ENCODE measurements at places on chromosomes 6 and 20. TPM values are rescaled to one million over a fixed set of nuclear protein-coding genes. Genes with fewer than 3 reads are reported as not detected.

Gene SLC24A3
- total RNA-seq, result 5.5 TPM

Gene CCDC170
- 0.92 TPM for total RNA-seq

Gene SH3BGRL2
- 68.5 TPM for total RNA-seq

Gene CD93
- total RNA-seq, result 63.5 TPM

Gene TFAP2D
- not detected for total RNA-seq

Gene RBBP9
- 11.0 TPM for total RNA-seq

Gene RNF144B
- 1.7 TPM for total RNA-seq

Gene UNC5CL
- total RNA-seq, result 2.3 TPM

DNA sequence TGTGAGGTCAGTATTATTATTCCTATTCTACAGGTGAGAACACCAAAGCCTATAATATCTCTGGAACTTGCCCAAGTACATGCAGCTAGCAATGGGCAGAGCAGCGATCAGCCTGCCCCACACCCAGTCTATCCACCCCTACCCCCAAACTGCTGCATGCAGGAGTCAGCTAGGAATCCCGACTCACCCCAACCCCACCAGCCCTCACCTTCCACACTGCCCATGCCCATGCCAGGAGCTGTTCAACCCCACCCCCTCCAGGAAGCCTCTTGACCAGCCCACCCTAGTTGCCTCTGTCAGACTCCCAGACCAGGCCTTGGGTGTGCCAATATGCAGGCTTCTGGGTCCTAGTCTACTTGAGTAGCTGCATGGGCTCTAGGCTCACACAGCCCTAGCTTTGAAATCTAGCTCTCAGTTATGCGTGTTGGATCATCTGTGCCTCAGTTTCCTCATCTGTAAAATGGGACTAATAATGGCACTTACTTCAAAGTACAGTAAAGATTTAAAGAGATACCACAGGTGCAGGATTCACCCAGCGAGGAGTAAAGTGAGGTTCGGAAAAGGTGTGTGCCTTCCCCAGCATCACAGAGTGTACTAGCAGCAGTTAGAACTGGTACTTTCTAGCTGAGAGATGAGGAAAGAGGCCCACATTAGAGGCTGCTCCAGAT lies 173.2 kb downstream of the VEGFA start:
- no peak overlapping the region for H3K27ac ChIP-seq
- DNase-seq, result no peak
- H3K4me3 ChIP-seq, result no peak overlapping the region
- H3K4me1 ChIP-seq, result no peaks in the 10 kb centered on the region
- no peaks in the 10 kb centered on the region for H3K36me3 ChIP-seq

GRCh38 chr6:128029826-128030225 lies 129.0 kb upstream of the THEMIS start:
- H3K27ac ChIP-seq, result no peak overlapping the region
- no peaks in the 10 kb centered on the region for H3K27me3 ChIP-seq
- DNase-seq, result no peak

DNA sequence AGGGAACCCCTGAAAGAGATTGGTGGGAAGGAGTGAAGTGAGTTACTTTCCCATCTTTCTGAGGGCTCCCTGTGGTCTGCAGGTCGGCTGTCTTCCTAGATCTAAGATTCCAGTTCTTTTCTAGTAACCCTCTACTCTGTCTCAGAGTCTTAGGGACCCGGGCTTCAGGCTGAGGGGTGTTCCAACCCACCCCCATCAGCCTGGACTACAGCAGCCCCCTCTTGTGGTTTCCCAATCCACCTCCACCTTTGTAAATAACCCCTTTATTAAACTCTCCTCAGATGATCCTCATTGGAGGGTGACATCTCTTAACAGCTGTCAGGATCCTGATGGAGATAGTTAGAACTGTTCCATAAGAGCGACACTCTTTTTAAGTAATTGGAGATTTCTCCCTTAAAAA lies 300.4 kb downstream of the LRFN2 start:
- no peaks in the 10 kb centered on the region for H3K36me3 ChIP-seq
- H3K4me3 ChIP-seq, result no peak overlapping the region
- no peak overlapping the region for H3K27ac ChIP-seq
- DNase-seq, result no peak
- no peaks in the 10 kb centered on the region for H3K4me1 ChIP-seq

- H3K27ac ChIP-seq, result no peak overlapping the region
- no peaks in the 10 kb centered on the region for H3K4me1 ChIP-seq
- no peak for DNase-seq
- no peaks in the 10 kb centered on the region for H3K27me3 ChIP-seq
Observed at GRCh38 chr6:131205481-131206244, 70.4 kb downstream of the AKAP7 start.

- no peaks in the 10 kb centered on the region for H3K36me3 ChIP-seq
- DNase-seq, result no peak
- H3K27me3 ChIP-seq, result no peaks in the 10 kb centered on the region
- no peak overlapping the region for H3K4me3 ChIP-seq
Observed at GRCh38 chr20:33298391-33298790, 15.4 kb downstream of the BPIFB1 start.

- H3K4me1 ChIP-seq, result no peaks in the 10 kb centered on the region
- no peak overlapping the region for H3K4me3 ChIP-seq
- no peaks in the 10 kb centered on the region for H3K27me3 ChIP-seq
- no peak for DNase-seq
- no peak overlapping the region for H3K27ac ChIP-seq
Observed at GRCh38 chr6:13848522-13849150, 34.3 kb upstream of the MCUR1 start.

GRCh38 chr20:46931699-46932098 lies 37.1 kb downstream of the EYA2 start:
- peak; percentile 20 for DNase-seq
- H3K36me3 ChIP-seq, result no peaks in the 10 kb centered on the region
- H3K27ac ChIP-seq, result no peak overlapping the region
- no peak overlapping the region for H3K4me3 ChIP-seq

- H3K36me3 ChIP-seq, result peaks cover 82% of the 10 kb centered on the region
- H3K4me3 ChIP-seq, result no peak overlapping the region
- no peak for DNase-seq
- no peaks in the 10 kb centered on the region for H3K27me3 ChIP-seq
- no peak overlapping the region for H3K27ac ChIP-seq
- peaks cover 6% of the 10 kb centered on the region for H3K4me1 ChIP-seq
Observed at GRCh38 chr20:16368645-16369292, 204.5 kb downstream of the KIF16B start.

- H3K4me1 ChIP-seq, result no peaks in the 10 kb centered on the region
- H3K4me3 ChIP-seq, result no peak overlapping the region
- H3K36me3 ChIP-seq, result no peaks in the 10 kb centered on the region
- no peak for DNase-seq
Observed at GRCh38 chr6:45584127-45584526, 206.4 kb upstream of the SUPT3H start.

GRCh38 chr20:45181639-45182038 lies 6.9 kb downstream of the PI3 start:
- H3K27ac ChIP-seq, result no peak overlapping the region
- H3K4me1 ChIP-seq, result no peaks in the 10 kb centered on the region
- no peak overlapping the region for H3K4me3 ChIP-seq
- H3K27me3 ChIP-seq, result no peaks in the 10 kb centered on the region
- no peaks in the 10 kb centered on the region for H3K36me3 ChIP-seq
- no peak for DNase-seq

DNA sequence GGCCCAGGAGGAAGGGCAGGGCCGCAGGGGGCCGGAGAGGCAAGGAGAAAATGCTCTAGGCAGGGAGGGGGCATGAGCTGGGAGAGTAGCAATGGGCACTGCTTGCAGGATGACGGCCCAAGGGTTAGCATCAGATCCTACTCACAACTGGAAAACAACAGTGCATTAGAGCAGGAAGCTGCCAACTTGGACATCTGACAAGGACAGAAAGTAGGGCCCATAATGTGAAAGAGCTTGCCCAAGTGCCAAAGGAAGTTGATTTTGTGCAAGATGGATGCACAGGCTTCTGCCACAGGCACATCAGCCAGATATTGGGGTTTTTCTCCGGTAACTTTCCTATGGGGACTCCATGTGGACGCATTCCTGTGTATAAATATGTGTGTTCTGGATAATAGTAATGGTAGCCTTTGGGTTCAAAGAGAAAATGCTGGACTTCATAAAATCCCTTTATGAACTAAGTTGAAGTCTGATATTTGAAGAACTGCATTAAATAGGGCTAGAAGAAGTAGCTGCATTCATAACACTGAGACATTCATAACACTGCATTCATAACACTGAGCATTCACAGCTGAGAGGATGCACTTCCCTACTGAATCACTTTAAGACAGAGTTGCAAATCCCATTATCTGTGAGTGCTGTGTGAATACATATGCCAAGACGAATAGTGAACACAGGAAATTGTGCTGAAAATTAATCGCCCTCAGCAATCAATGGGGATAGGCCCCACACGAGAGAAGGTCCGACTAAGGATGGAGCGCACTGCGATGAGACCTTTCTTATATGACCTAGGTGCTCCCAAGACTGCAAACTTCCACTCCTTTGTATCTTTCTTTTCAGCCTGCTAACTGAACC lies 235.6 kb upstream of the PRDM1 start:
- no peak for DNase-seq
- H3K4me3 ChIP-seq, result no peak overlapping the region
- H3K36me3 ChIP-seq, result no peaks in the 10 kb centered on the region
- H3K4me1 ChIP-seq, result no peaks in the 10 kb centered on the region
- H3K27me3 ChIP-seq, result no peaks in the 10 kb centered on the region

- DNase-seq, result no peak
- no peak overlapping the region for H3K4me3 ChIP-seq
- no peaks in the 10 kb centered on the region for H3K27me3 ChIP-seq
- peak overlapping the region; percentile 80 for H3K27ac ChIP-seq
Observed at GRCh38 chr6:157226026-157226625, 97.2 kb downstream of the TMEM242 start.

- H3K27ac ChIP-seq, result peak overlapping the region; percentile 83
- peaks cover 10% of the 10 kb centered on the region for H3K36me3 ChIP-seq
- H3K4me1 ChIP-seq, result peaks cover 27% of the 10 kb centered on the region
Observed at GRCh38 chr20:44609006-44609515, 26.7 kb downstream of the PKIG start.

- H3K27ac ChIP-seq, result no peak overlapping the region
- DNase-seq, result no peak
- no peaks in the 10 kb centered on the region for H3K36me3 ChIP-seq
Observed at GRCh38 chr6:155335265-155335664, 21.0 kb upstream of the TFB1M start.

GRCh38 chr20:36434383-36434782 lies 106.9 kb upstream of the MYL9 start:
- no peak overlapping the region for H3K4me3 ChIP-seq
- no peak for DNase-seq
- no peak overlapping the region for H3K27ac ChIP-seq
- H3K27me3 ChIP-seq, result no peaks in the 10 kb centered on the region
- no peaks in the 10 kb centered on the region for H3K36me3 ChIP-seq
- H3K4me1 ChIP-seq, result no peaks in the 10 kb centered on the region

GRCh38 chr6:11675601-11676000 lies 103.0 kb downstream of the ADTRP start:
- no peaks in the 10 kb centered on the region for H3K36me3 ChIP-seq
- H3K27me3 ChIP-seq, result no peaks in the 10 kb centered on the region
- no peaks in the 10 kb centered on the region for H3K4me1 ChIP-seq
- no peak for DNase-seq

DNA sequence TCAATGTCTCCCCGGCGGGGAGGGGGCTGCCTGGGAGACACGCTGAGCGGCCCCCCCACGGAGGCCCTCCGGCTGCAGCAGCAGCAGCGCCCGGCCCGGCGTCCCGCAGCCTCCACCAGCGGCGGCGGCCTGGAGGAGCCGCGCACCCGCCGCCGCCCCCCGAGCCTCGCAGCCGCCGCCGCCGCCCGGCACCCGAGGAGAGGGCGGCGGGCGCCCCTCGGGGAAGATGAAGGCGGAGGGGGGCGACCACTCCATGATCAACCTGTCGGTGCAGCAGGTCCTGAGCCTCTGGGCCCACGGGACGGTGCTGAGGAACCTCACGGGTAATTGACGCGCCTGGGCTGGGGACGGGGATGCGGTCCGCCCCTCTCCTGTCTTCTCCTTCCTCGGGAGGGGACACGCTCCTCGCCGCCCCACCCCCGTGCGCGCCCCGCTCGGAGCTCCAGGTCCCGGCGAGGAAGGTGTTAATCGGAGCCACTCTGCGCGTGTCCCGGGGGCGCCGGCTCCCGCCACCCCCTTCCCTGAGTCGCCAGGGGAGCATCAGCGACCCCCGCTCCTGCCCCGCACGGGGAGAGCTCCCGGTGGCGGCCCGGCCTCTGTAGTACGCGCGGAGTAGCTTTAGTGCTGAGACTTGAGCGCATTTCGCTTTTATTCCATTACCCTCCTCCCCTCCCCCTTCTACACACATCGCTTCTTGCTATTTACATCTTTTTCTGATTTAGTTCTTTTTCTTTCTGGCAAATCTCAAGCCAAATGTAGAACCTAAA lies 686 bp downstream of the TMEM170B start:
- H3K27me3 ChIP-seq, result no peaks in the 10 kb centered on the region
- no peaks in the 10 kb centered on the region for H3K36me3 ChIP-seq
- peak overlapping the region; percentile 92 for H3K27ac ChIP-seq
- no peaks in the 10 kb centered on the region for H3K4me1 ChIP-seq

GRCh38 chr6:116459927-116460326 lies 1.2 kb upstream of the CALHM6 start:
- H3K4me1 ChIP-seq, result peaks cover 14% of the 10 kb centered on the region
- H3K27ac ChIP-seq, result no peak overlapping the region
- H3K36me3 ChIP-seq, result no peaks in the 10 kb centered on the region
- H3K4me3 ChIP-seq, result no peak overlapping the region

- peaks cover 28% of the 10 kb centered on the region for H3K36me3 ChIP-seq
- no peak overlapping the region for H3K4me3 ChIP-seq
- DNase-seq, result no peak
- no peak overlapping the region for H3K27ac ChIP-seq
- H3K4me1 ChIP-seq, result no peaks in the 10 kb centered on the region
- H3K27me3 ChIP-seq, result no peaks in the 10 kb centered on the region
Observed at GRCh38 chr6:116221911-116222310, 32.0 kb downstream of the TSPYL4 start.

DNA sequence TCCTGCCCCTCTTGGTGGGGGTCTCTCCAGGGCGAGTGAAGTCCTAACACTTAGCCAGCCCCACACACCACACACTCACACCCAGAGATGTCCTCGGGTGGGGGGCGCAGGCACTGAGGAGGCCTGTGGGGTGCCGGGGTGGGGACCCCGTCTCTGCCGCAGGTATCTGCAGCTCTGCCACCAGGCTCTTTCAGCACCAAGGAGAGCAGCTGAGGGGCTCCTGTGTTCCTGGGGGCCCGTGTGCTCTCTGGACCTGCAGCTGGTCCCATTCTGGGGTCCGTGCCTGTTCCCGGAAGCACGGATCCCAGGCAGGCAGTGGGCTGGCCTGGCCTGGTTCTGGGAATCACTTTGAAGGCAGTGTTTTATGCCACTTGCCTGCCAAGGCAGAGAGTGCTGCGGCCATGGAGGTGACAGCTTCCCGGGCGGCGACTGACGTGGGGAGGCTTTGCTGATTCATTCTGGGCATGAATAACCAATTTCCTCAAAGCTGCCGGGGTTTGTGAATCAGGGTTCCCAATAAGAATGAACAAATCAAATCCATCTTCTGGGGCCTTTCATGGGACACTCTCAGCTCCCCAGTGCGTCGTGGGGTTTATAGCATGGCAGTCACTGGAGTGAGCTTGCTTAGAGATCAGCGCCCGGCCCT lies 54.4 kb upstream of the SLCO4A1 start:
- no peaks in the 10 kb centered on the region for H3K36me3 ChIP-seq
- no peak overlapping the region for H3K4me3 ChIP-seq
- H3K27me3 ChIP-seq, result peaks cover 21% of the 10 kb centered on the region
- DNase-seq, result peak; percentile 60
- peaks cover 11% of the 10 kb centered on the region for H3K4me1 ChIP-seq
